ENCODE measurements at places on chromosomes 7 and 10. TPM values are rescaled to one million over a fixed set of nuclear protein-coding genes. Genes with fewer than 3 reads are reported as not detected.

DNA sequence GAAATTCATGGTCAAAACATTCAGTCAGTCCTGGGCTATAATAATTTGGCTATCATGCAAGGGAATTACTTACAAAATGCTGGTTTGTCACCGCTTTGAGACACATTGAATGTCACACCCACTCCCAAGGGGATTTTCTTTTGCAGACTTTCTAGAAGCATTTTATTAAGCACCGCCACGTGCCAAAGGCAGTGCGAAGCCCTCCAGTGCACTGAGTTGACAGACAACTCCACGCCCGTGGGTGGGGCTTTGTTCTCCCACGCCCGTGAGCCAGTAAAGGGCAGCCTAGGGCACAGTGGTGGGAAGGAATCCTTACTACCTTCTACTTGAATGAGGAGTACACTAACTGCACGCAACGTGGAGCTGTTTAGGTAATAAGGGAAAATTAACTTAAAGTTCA lies 515.8 kb downstream of the KCNMA1 start:
- no peaks in the 10 kb centered on the region for H3K36me3 ChIP-seq
- no peak overlapping the region for H3K27ac ChIP-seq
- no peak for DNase-seq
- no peak overlapping the region for H3K4me3 ChIP-seq
- no peaks in the 10 kb centered on the region for H3K4me1 ChIP-seq
- no peaks in the 10 kb centered on the region for H3K27me3 ChIP-seq

DNA sequence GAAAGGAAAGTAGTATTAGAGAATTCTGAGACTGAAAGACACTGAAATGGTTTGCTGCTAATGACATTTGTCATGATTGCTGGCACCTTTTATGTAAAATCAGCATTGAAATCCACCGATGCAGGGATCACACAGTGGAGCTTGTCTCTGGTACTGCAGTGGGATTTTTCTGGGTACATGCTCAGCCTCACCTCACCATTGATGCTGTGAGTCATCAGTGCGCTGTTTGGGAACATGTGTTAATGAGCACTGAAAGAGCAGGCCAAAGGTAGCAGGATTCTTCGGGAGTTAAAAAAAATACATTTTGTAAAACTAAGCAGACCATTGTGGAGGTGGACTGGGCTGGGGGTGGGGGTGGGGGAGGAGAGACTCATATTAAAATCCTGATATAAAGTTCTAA lies 174.9 kb downstream of the CREB5 start:
- H3K4me3 ChIP-seq = no peak overlapping the region
- no peak for DNase-seq
- H3K36me3 ChIP-seq = no peaks in the 10 kb centered on the region
- peak overlapping the region; percentile 50 for H3K27ac ChIP-seq
- H3K27me3 ChIP-seq = 0 out of 2 replicates have a peak, but pooled peaks cover 3% of the 10 kb centered on the region

GRCh38 chr7:158821171-158822031 lies 7.9 kb downstream of the ESYT2 start:
- H3K27ac ChIP-seq = peak overlapping the region; percentile 95
- H3K4me3 ChIP-seq = peak overlapping the region; percentile 30
- no peaks in the 10 kb centered on the region for H3K27me3 ChIP-seq
- peaks cover 6% of the 10 kb centered on the region for H3K36me3 ChIP-seq
- peaks cover 85% of the 10 kb centered on the region for H3K4me1 ChIP-seq

DNA sequence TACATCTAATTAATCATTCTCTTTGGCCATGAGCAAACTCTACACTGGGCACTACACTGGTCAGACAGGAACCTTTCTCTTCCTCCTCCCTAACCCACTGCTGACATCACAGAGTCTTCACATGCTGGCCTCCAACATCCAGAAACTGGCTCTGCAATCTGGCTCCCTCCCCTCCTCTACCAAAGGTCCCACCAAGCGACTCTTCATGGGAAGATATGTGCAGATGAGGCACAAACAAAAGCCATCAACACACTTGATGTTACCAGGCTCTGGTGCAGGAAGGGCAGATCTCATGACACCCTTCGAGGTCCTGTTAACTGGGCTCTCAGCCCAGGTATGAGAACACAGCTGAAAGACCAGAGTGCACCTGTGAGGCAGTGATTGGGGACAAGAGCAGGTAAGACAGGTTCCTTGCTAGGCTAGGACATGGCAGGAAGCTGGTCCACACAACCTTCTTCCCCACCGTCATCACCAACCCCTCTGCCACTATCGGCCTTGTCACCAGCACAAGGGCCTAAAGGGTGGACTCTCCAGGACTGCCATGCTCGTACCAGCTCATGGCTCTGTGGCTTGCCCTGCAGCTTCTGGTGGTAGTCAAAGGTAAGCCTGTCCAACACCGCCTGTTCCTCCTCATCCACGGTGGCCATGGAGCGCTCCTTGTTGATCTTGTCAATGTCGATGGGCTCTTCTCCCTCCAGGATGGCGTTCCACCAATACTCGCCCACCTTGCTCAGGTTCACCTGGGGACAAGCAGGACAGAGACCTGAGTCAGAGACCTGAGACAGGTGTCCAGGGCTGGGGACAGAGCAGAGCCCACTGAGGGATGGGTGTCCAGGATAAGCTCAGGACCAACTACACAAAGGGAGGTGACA lies 66.6 kb upstream of the CAMK2B start:
- no peak overlapping the region for H3K27ac ChIP-seq
- no peaks in the 10 kb centered on the region for H3K4me1 ChIP-seq
- no peak overlapping the region for H3K4me3 ChIP-seq

- H3K4me1 ChIP-seq = peaks cover 59% of the 10 kb centered on the region
- no peak overlapping the region for H3K27ac ChIP-seq
- H3K27me3 ChIP-seq = no peaks in the 10 kb centered on the region
- no peak overlapping the region for H3K4me3 ChIP-seq
Observed at GRCh38 chr10:47400251-47400650, 16.2 kb upstream of the ZNF488 start.

DNA sequence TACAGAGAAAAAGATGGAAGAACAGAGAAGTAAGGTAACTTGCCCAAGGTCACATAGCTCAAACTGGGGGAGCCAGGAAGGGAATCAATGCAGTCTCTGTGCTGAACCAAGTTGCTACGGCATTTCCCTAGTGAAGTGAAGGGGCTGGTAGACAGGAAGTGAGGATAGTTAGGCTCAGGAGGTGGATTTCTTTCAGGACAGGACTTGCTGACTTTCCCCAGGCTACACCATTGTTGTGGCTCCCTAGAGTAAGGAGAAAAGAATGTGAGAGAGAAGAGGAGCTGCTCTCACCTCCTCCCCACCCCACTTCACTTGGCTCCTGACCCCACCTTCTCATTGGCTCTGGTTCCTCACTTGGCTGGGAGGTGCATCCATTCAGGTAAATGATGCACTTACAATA lies 316.9 kb downstream of the INHBA start:
- no peaks in the 10 kb centered on the region for H3K27me3 ChIP-seq
- H3K36me3 ChIP-seq = no peaks in the 10 kb centered on the region
- no peak overlapping the region for H3K27ac ChIP-seq
- no peak overlapping the region for H3K4me3 ChIP-seq

DNA sequence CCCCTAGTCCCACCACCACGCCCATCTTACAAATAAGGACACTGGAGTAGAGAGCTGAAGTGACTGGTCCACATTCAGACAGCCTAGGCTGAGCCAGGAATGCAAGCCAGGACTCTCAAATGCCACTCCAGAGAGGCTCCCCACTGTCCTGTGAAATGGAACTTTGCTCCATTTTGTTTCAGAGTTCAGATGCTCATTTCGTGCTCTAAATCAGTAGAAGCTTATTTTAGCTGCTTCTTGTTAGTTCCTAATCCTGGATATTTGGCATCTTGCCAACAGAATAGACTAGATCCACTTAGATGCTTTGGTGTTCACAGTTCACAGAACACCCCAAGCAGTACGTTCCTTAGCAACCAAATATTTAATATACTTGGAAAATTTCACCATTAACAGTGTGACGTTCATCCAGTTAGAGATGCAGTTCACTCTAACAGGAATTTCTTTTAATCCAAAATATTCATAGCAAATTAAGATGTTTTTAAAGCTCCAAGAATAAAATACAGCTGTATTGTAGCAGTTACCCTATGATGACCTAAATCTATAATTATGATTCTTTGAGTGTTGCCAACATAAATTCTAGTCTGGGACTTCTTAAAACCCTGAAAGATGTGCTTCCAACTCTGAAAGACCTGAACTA lies 7.3 kb downstream of the MMP21 start:
- no peak overlapping the region for H3K4me3 ChIP-seq
- no peaks in the 10 kb centered on the region for H3K4me1 ChIP-seq
- no peak for DNase-seq
- H3K36me3 ChIP-seq = no peaks in the 10 kb centered on the region
- no peaks in the 10 kb centered on the region for H3K27me3 ChIP-seq

DNA sequence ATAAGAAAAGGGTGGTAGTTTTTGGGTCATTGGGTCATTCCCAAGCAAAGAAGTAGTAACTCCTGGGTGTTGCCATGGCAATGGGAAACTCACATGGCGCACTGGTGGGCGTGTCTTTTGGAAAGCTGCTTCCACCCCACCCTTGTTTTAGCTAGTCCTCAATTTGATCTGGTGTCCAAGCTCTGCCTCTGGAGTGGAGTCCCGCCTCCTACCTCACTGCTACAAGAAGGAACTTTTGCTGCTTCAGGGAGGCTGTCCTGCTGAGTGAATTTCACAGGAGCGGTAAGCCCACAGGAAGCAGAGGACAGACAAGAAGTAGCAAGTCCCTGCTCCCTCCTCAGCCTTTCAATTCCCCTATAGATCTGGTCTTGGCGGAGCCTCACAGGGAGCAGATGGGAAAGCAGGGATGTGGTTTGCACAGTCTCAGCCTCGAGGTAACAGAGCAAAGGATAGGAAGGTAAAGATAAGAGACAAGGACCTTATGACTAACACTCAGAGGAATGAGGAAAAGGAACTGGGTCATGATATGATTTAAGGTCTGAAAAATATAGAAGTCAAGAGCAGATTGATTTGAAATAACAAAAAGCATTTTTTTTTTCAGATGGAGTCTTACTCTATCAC lies 700.3 kb downstream of the TNS3 start:
- DNase-seq = peak; percentile 44
- H3K4me1 ChIP-seq = 0 out of 2 replicates have a peak, but pooled peaks cover 3% of the 10 kb centered on the region
- no peak overlapping the region for H3K4me3 ChIP-seq
- H3K36me3 ChIP-seq = no peaks in the 10 kb centered on the region

GRCh38 chr10:101397140-101397539 lies 43.2 kb downstream of the BTRC start:
- H3K4me3 ChIP-seq = no peak overlapping the region
- H3K4me1 ChIP-seq = no peaks in the 10 kb centered on the region

GRCh38 chr10:22250897-22251660 lies 33.3 kb upstream of the EBLN1 start:
- no peaks in the 10 kb centered on the region for H3K27me3 ChIP-seq
- H3K36me3 ChIP-seq = no peaks in the 10 kb centered on the region
- no peak for DNase-seq
- H3K4me3 ChIP-seq = peak overlapping the region; percentile 60

GRCh38 chr10:23013581-23014335 lies 81.6 kb upstream of the MSRB2 start:
- H3K4me1 ChIP-seq = no peaks in the 10 kb centered on the region
- no peaks in the 10 kb centered on the region for H3K27me3 ChIP-seq
- DNase-seq = no peak

The MSMB gene
- not detected for total RNA-seq

The RHOBTB1 gene
- 7.8 TPM for total RNA-seq

The SFRP4 gene
- not detected for total RNA-seq
